ENCODE measurements at places on chromosomes 1 and 21. TPM values are rescaled to one million over a fixed set of nuclear protein-coding genes. Genes with fewer than 3 reads are reported as not detected.

Gene ISG15
- polyA plus RNA-seq = 11.3 TPM

Gene S100A12
- not detected for polyA plus RNA-seq

Gene GBP6
- not detected for polyA plus RNA-seq

Gene TFF2
- polyA plus RNA-seq = not detected

Gene TAS1R1
- 0.35 TPM for polyA plus RNA-seq

Gene NEXN
- 180 TPM for polyA plus RNA-seq

Gene ARHGEF19
- not detected for polyA plus RNA-seq

Gene CHD1L
- polyA plus RNA-seq = 15.2 TPM

Gene LRRC53
- 1.6 TPM for polyA plus RNA-seq

Measured in Purkinje cell (primary cell).